ENCODE measurements at places on chromosomes 12 and 14.

DNA sequence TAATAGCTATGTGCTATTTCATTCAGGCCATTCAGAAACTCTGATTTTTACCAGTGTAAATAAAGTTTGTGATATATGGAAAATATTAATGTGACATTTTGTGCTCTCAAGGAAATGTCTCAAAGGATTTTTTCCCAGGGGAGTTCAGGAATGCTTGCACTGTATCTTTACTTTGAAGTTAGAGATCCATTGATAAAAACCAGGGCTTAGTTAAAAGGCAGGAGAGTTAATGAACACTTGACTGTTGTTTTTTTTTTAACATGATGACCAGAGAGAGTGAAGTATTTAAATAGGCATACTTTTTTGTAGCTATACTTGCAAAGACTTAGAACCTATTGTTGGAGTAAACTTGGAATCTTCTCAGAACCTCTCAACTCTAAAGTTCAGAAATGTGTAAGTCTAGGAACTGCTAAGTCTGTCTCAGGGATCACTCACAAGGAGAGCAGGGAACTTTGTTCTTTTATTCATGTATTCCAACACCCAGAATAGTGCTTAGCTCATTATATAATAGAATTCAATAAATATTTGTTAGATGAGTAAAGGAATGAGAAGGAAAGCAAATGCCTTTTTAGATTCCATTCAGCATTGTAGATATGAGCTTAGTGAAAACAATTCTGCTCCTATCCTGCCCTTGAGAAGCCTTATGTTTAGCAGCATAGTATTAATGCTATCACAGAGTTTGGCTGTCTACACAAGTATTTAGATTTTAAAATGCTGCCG, 117.5 kb downstream of the DAAM1 start:
- no peak for DNase-seq

GRCh38 chr12:39846971-39847650, 227.5 kb upstream of the ABCD2 start:
- no peak for DNase-seq

DNA sequence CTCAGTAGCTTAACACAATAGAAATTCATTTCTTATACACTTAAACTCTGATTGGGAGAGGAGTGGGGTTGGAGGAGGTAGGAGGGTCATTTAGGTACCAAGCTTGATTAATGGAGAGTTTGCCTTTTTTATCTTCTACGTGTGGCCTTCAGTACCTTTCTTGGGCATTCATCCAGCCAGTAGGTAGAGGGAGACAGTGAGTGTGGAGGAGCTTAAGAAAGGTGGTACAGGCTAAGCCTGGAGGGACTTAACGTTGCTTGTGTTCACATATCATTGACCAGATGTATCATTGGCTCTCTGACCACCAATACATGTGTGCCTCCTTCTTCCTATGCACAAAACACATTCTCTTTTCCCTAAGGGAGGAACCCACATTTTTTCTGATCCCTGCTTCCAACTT, 232.9 kb upstream of the CRY1 start:
- no peak for DNase-seq

DNA sequence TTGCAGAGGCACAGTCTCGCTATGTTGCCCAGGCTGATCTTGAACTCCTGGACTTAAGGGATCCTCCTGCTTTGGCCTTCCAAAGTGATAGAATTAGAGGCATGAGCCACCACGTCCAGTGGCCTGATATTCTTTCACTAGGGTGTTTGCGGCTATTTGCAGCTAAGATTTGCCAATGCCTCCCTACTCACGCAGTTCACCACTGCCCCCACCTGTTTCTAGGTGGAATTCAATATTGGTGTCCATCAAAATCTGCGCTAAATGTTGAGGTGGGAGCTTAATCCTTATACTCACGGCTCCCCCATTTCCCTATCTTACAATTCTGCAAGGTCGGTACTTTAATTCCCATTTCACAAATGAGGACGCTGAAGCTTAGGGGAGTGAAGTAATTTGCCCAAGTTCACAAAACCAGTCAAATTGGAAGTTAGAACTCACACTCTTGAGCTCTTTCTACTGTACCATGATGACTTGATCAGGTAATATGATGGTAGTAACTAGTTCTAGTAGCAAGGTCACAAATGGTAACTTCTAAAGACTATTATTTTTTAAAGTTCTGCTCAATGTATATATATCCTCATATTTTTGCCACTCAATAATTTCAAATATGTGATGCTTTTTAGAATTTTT, 22.1 kb upstream of the LRRC9 start:
- peak; percentile 32 for DNase-seq

DNA sequence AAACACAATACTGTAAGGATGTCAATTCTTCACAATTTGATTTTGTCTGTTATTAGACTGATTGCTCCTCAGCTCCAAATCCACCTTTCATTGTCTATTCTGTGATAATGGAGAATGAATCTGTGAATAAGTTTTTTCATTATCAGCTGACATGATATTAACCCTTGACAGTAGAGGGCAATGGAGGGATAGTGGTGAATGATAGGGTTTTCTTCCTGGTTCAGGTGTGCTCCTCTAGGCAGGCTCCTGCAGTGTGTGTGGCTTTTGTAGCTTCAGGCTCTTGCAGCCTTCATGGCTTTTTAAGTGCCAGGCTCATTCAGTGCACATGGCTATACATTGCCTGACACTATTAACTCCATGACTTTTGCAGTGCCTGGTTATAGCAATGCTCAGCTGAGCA, 23.4 kb upstream of the ZNF641 start:
- no peak for DNase-seq

- DNase-seq, result no peak
Observed at GRCh38 chr12:2187195-2187945, 134.6 kb downstream of the CACNA1C start.

DNA sequence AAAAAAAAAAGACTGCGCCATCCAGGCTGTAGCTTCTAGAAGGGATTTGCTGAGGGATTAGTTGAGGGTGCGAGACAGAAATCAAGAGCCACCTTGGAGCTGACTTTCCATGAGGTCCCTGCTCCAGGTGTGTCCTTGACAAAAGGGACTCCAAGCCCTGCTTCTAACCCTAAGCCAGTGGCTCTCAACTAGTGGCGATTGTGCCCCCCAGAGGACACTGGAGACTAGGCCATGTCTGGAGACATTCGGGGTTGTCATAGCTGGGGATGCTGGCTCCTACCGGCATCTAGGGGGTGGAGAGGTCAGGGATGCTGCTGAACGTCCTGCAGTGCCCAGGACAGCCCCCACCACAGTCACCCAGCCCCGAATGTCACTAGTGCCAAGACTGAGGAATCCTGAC, 40.6 kb downstream of the SPRING1 start:
- DNase-seq, result peak; percentile 67

DNA sequence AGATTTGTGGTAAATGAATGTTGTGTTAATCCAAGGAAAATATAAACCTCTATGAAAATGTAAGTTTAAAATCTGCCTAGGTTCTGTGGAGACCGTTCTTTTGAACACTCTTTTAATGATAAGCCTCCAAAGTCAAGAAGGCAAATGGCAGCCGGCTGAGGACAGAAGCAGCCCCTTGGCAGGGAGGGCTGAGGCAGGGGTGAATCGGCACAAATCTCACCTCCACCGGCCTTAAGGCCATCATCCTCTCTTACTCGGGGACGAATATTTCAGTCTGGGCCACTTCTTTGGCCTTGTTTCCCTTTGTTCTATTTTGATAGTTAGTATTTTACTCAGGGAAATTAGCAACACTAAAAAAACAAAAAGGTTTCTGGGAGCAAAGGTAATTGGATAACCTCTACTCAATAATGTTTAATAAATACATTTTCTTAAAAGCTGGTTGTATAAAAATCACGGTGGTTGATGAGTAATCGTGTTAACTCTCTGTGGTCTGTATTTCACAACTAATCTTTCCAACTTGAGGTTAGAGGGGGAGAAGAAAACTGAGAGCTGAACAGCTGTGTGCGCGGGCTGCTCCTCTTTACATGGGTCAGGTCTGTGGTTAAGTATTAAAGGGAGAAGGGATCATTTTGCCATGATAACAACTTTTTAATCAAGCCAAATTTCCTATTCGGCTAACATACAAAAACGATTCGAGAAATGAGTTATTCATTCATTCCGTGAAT, 18.6 kb downstream of the LGMN start:
- no peak for DNase-seq

- DNase-seq, result no peak
Observed at GRCh38 chr14:92900660-92901059, 22.3 kb upstream of the CHGA start.

- DNase-seq, result no peak
Observed at GRCh38 chr12:81141217-81141616, 63.3 kb downstream of the ACSS3 start.

- DNase-seq, result no peak
Observed at GRCh38 chr12:50579757-50580267, 75.0 kb downstream of the DIP2B start.

All from HuH-7 (cell line).